Kidney capillary endothelial cell (primary cell): ENCODE measurements at places on chromosomes 13 and 19.

GRCh38 chr19:53132141-53132991, at the start of gene ZNF415:
ZNF415 (minus strand) TSS chr19:53132910; CDS start chr19:53122676, 10,234 bp downstream.
- no peak for DNase-seq

GRCh38 chr13:20331949-20332348, 99.8 kb upstream of the GJB6 start:
- DNase-seq, result no peak

DNA sequence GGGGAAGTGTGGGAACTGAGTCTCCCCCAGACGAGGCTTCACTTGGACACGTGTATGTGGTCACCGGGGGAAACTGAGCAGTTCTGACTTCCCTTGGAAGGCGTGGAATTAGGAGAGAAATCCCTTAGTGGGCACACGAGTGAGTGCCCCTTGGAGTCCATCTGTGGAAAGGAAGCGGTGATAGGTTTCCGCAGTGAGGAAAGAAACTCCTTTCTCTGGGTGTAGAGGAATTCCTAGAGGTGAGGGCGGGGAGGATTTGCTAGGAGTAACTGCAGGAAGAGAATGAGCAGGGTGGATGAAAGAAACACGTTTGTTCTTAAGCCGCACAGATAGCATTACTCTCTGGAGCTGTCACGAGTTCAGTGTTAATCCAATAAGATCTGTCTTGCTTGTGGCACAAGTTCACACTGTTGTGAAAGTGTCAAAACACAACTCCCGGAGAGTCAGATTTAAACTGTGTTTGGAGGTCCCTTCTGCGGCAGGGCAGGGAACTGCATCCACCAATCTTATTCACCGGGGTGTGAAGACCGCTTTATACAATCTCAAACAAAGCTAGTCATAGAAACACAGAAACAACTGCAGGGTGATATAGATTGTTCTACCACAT, 1.2 kb downstream of the KL start:
- peak; percentile 68 for DNase-seq

DNA sequence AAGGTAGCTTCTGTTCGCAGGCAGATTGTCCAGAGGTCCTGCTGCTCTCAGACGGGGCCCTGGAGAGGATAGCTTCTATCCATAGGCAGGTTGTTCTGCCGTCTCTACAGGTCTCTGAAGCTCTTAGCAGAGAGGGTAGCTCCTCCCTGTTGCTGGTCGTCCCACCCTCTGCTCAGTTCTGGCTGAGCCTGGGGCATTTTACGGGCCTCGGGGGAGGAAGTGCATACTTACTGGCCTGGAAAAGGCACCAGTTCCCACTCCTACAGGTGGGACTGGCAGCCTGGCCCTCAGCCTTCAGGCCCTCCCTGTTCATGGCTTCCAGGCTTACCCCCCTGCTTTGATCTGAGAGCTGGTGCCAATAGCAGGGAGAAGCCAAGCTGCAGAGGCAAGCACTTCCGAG, 42.3 kb downstream of the USPL1 start:
- no peak for DNase-seq
